ENCODE measurements at places on chromosomes 1 and 21. TPM values are rescaled to one million over a fixed set of nuclear protein-coding genes. Genes with fewer than 3 reads are reported as not detected.

GRIK3 gene
- total RNA-seq, result not detected

ADAMTS4 gene
- total RNA-seq, result 1.4 TPM

TMEM269 gene
- not detected for total RNA-seq

FAM177B gene
- not detected for total RNA-seq

NBPF6 gene
- not detected for total RNA-seq

AMY1C gene
- total RNA-seq, result not detected

ESPN gene
- total RNA-seq, result 0.17 TPM
